ENCODE measurements at places on chromosomes 2 and 18. TPM values are rescaled to one million over a fixed set of nuclear protein-coding genes. Genes with fewer than 3 reads are reported as not detected.

RFX8 gene
- not detected for total RNA-seq

GPBAR1 gene
- 1.8 TPM for total RNA-seq

SPATS2L gene
- total RNA-seq = 157 TPM

SERPINB11 gene
- not detected for total RNA-seq

VWC2L gene
- not detected for total RNA-seq

KCTD1 gene
- 12.3 TPM for total RNA-seq

DUSP28 gene
- 4.1 TPM for total RNA-seq

DSC3 gene
- 0.34 TPM for total RNA-seq

SPP2 gene
- total RNA-seq = not detected

CCDC102B gene
- 5.2 TPM for total RNA-seq

CYS1 gene
- 1.6 TPM for total RNA-seq

SLC8A1 gene
- 3.1 TPM for total RNA-seq

ZNF2 gene
- total RNA-seq = 2.4 TPM

HTRA2 gene
- 22.3 TPM for total RNA-seq

PLCD4 gene
- 1.0 TPM for total RNA-seq

TGFBRAP1 gene
- 19.7 TPM for total RNA-seq

RABL2A gene
- 17.6 TPM for total RNA-seq

FSHR gene
- total RNA-seq = not detected

CNRIP1 gene
- 3.1 TPM for total RNA-seq

ODC1 gene
- total RNA-seq = 44.6 TPM

APLF gene
- 3.4 TPM for total RNA-seq

CAB39 gene
- total RNA-seq = 143 TPM

OTOS gene
- not detected for total RNA-seq

UPP2 gene
- total RNA-seq = not detected

SCN1A gene
- not detected for total RNA-seq

CREG2 gene
- 0.12 TPM for total RNA-seq

IL36G gene
- total RNA-seq = 0.31 TPM

PDE11A gene
- 1.9 TPM for total RNA-seq

CHST9 gene
- 0.20 TPM for total RNA-seq

ANKRD29 gene
- total RNA-seq = 2.5 TPM

TAF1B gene
- total RNA-seq = 9.0 TPM

CLEC4F gene
- not detected for total RNA-seq

NPHP1 gene
- total RNA-seq = 1.3 TPM

ZNF892 gene
- 1.8 TPM for total RNA-seq

KRTCAP3 gene
- total RNA-seq = 104 TPM

COBLL1 gene
- total RNA-seq = 33.3 TPM

ATP8B1 gene
- total RNA-seq = 387 TPM

DUSP2 gene
- 1.9 TPM for total RNA-seq

KCNE4 gene
- 0.89 TPM for total RNA-seq

CRACDL gene
- 22.4 TPM for total RNA-seq

ITPRIPL1 gene
- total RNA-seq = 0.58 TPM

CMPK2 gene
- 12.0 TPM for total RNA-seq

SPATA3 gene
- total RNA-seq = not detected

CCDC68 gene
- 61.1 TPM for total RNA-seq
